ENCODE measurements at places on chromosomes 13 and 19.

DNA sequence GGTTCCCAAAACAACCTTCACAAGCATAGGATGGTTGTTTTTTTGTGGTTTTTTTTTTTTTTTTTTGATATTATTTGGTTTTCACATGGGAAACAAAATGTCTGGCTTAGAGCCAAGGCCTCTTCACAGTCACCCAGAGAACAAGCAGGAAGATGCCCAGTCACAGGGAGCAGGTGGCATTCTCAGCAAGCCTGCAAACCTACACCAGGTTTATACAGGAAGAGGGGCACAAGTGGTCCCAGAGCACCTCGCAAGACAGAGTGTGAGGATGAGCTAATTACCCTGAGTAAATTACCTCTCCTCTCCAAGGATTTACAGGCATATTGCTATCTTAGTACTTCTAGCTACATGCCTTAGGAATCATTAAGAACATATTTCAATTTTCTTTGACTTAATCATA lies 1375.6 kb downstream of the EFNB2 start:
- no peak for DNase-seq

DNA sequence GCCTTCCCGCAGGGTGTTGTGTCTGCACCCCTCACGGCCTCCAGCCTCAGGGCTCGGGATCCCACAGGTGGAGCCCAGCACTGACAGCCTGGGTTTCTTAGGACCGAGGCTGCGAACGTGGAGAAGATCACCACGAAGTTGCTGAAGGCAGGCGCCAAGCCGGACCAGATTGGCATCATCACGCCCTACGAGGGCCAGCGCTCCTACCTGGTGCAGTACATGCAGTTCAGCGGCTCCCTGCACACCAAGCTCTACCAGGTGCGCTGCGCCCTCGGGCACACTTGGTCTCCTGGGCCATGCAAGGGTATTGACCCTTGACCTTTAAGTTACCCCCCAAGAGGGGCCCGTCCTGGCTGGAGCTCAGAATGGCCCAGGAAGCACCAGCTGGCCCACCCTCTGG lies 29.0 kb downstream of the UPF1 start:
- no peak for DNase-seq

DNA sequence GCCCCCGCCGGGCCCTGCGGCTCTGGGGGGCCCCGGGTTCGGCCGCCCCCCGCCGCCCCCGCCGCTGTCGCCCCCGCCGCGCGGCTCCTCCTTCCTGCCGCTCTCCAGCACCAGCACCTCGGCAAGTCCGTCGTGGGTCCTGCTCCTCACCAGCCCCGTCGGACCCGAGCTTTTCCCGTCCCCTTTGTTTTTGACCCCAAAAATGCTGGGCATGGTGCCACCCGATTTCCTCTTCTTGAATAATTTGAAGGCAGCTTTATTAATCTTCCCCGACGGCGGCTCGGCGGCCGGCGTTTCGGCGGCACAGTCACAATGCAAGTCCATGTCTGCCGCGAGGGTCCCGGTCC lies 945 bp downstream of the AMER2 start:
- DNase-seq, result no peak

GRCh38 chr13:113421673-113422270 lies 31.5 kb downstream of the ADPRHL1 start:
- DNase-seq, result no peak

DNA sequence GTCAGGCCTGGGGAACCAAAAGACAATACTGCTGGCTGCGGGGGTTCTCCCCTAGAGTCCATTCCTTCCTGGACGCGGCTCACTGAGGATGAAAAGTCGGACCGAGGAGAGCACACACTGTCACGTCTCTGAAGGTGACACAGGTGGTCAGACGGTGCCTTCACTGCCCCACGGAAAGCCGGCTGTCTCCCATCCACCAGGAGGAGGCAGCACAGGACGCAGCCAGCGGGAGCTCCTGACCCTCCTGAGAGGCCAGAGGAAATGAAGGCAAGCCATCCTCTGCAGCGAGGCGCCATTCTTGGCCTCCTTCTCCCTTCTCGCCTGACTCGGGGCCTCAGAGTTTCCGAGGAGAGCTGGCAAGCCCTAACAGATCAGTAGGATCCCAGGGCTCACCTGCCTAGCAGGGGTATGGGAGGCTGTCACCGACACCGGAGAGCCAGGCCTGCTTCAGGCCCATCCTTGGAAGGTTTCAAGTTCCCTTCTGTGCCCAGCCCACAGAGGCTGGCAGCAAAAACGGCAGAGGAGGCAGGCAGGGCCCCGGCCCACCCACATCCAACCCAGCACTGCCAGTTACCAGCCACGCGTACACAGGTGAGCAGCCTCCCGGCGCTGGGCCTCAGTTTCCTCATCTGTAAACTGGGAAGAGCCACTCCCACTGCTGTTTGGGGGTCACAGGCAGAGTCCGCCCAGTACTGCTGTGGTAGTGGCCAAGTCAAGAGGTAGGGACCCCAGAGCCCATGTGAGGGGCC lies 4.5 kb downstream of the REXO1 start:
- no peak for DNase-seq

DNA sequence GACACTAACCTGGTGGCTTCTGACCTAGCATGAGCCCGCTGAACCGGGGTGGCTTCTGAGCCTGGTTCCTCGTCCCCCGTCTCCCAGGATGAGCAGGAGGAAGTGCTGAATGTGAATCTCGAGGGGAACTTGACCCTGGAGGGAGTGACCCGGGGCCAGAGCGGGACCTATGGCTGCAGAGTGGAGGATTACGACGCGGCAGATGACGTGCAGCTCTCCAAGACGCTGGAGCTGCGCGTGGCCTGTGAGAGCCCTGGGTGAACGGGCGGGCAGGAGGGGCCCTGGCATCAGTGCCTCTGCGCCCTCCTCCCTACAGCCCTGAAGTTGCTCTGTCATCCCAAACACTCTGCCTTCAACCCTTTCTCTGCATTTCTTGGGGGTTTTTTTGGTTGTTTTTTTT lies 5.6 kb downstream of the BCAM start:
- DNase-seq, result no peak

- DNase-seq, result no peak
Measured at GRCh38 chr13:102033386-102033785, 368.5 kb downstream of the FGF14 start.

DNA sequence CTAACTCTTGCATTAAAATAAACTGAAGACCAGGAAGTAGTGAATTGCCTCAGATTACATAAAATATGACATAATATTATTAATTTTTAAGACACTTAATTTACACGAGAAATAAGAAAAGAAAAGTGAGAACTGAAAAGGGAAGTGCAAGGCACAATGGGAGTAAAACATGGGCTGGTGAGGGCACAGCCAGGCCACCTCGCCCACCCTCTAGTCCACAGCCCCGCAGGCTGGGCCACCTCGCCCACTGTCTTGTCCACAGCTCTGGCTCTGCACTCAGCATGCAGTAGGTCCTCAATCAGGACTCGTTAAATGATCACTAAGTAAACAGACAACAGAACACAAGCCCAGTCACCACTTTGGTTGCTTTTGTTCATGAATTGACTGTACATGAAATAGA lies 67.8 kb upstream of the ARHGEF7 start:
- DNase-seq, result no peak

- no peak for DNase-seq
Measured at GRCh38 chr19:9836021-9836420, 903 bp downstream of the PIN1 start.

DNA sequence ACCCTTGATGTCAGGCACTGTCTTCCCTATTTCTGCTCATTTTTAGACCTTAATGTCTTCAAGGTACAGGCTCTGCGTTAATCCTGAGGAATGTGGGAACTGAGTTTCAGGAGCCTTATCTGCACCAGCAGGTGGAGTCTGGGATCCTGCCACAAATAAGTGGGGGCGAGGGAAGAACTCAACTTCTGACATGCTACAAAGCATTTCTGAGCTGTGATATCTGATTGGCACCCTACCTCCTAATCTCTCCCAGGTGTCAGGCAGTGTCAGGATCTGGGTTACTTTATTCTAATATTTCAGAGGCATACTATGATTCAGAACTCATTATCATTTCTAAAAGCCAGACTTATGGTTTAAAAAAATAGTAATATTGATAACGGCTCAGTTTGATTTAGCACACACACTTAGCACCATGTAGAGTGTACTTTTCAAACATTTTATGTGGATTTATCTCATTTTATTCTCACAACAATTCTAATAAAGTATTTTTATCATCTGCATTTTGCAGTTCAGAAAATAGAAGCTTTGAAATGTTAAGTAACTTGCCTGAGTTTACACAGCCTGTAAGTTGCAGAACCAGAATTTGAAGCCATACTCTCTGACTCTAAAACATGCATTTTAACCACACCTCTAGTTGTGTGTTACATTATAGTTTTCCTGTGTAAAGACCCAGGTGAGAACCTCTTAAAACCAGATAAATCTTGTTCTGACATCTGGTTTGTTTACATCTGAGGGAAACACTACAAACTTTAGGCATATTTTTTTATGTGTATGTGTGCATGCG lies 358.6 kb downstream of the TDRD3 start:
- no peak for DNase-seq

- no peak for DNase-seq
Measured at GRCh38 chr13:21516805-21517204, 57.7 kb upstream of the ZDHHC20 start.

DNA sequence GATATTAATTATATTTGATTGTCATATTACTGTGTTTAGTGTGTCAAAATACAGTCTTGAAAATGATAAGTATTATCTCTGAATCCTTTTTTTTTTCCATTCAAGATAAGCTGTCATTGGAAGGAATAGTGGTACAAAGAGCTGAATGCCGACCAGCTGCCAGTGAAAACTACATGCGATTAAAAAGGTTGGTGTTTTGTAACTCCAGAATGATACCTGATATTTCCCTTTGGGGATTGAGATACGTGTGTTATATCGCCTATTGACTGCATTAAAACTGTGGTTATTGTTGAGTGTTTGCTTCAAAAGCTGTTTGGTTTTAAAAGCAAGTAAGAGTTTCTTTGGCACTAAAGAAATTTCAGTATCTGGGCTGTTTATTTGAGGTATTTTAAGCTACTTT lies 6.5 kb upstream of the KCTD4 start:
- no peak for DNase-seq

- no peak for DNase-seq
Measured at GRCh38 chr13:94233401-94233800, 246.1 kb downstream of the DCT start.

- DNase-seq, result no peak
Measured at GRCh38 chr19:47406711-47407416, 12.5 kb downstream of the MEIS3 start.

Measured in AML-193 (cell line).